Stimulated activated naive CD4-positive, alpha-beta T cell treated with Interleukin-2 at 50 U/mL for 16 hours (primary cell): ENCODE measurements at places on chromosomes 6 and 20.

DNA sequence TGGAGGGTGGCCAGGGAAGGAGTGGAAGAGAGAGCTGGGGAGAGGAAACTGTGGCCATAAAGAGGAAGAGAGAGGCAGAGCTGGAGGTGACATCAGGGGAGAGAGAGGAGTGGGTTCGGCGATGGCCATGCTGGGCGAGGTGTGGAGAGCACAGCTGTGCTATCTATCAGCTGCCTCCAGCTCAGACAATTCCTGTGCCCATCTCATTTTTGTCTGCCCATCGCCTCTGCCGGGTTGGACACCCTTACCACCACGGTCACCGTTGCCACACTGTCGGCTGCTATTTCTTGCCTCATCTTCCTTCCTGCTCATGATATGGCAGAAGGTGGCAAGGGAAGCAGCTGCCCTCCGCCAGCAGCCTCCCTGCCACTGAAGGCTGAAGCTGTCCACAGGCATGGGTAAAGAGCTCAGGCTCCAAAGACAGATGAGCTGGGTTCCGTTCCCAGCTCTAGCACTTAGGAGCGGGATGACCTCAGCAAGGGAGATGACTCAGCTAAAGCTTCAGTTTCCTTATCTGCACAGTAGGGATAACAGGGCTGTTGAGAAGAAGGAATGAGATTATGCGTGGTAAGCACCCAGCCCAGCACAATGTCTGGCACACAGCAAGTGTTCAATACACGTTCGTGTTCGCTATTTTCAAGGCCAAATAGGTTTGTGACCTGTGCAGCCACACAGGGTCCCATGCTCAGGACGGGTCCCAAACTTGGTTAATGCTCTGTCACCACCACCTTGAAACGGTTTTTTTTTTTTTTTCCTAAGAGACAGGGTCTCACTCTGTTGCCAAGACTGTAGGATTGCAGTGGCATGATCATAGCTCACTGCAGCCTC lies 21.9 kb upstream of the TAF8 start:
- DNase-seq, result no peak

GRCh38 chr6:77462359-77463307 lies 658 bp downstream of the HTR1B start:
- no peak for DNase-seq

DNA sequence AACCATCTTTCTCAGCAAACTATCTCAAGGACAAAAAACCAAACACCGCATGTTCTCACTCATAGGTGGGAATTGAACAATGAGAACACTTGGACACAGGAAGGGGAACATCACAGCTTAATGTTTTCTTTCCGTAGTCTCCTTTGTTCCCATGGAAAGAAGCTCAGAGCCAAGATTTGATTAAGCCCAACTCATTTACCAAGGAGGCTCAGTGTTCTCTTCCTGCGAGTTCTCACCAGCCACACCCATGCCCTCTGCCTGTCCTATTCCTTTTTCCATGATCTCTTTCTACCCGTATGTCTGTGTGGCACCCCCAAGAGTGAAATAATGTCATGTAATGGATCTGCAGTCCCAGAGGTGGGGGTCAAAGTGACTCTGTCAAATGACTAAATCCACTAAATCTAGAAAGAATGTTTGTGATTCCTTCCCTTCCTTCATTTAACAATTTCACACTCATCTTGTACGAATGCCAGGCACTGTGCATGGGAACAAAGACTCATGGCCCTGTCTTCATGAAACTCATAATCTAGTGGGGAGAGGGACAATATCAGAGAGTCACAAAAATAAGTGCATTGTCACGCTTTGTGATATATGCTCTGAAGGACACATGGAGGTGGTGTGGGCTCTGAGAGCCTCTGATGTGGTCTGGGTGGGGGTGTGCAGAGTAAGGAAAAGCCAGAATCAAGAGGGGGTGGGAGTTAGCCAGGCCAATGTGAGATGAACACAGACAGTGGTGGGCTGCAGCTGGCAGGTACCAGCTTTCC lies 292.1 kb downstream of the CDC5L start:
- no peak for DNase-seq

DNA sequence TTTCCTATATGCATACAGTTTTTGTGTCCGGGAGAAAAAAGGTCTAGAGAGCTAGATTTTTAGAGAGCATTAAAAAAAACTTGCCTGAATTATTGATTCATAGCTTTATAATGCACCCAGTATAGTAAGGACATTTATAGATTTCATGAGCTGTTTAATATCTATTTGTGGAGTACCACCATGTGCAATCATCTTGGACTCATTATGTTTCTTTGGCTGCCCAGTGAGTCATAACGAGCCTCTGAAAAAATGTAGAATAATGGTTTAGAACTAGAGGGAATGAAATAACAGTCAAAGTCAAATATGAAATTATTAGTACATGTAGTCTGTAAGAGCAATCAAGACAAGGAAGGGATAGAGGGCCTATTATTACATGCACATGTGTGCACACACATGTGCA lies 350.0 kb downstream of the CD83 start:
- DNase-seq, result no peak

DNA sequence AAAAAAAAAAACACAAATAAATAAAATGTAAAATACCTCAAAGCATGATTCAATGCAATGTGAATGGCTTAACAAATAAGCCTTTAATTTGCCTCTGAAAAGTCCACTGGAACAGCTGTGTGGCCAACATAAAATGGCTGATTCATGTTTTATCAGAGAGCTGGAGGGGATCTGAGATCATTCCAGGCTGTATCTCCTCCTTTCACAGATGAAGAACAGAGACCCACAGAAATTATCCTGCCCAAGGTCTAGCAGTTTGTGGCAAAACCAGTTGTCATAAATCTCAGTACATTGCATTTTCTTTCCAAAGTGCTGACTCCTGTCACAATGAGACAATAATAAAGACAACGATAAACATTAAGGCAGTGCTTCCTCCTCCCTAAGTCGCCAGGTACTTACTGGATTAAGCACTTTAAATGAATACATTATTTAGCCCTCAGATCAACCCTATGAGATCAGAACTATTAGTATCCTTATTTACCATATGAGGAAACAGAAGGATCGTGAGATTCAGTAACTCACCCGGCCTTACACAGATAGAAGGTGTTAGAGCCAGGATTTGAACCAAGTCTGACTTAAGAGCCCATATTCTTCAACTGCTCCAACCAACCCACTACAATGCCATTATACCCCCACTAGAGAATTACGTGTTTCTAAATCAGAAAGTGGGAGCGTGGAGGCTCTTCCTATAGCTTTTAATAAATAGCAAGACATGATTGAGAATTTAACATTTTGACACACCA lies 118.3 kb downstream of the KIF13A start:
- no peak for DNase-seq
